Activated naive CD8-positive, alpha-beta T cell treated with anti-CD3 and anti-CD28 coated beads for 36 hours (primary cell): ENCODE measurements at places on chromosomes 6 and 20.

- DNase-seq: no peak
Observed at GRCh38 chr20:17874271-17875105, 94.1 kb downstream of the SNX5 start.

GRCh38 chr20:23162887-23163286 is 76.8 kb upstream of the CD93 start:
- no peak for DNase-seq

DNA sequence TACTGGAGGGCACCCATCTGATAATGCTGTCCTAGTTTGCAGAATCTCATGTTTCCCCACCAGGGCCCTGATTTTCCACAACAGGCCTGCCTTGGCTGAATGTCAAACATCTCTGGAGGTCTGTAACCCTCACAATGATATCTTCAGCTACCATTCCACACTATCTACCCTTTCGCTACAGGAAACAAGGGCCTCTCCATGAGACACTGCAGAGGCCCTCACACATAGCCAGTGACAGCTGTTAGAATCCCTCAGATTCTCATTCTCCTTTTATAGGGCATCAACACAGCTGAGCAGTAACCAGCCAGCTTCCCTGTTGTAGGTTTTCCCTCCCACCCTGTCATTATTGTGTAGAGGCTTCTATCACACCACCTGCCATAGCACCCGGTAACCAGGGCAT is 29.6 kb upstream of the MICB start:
- no peak for DNase-seq

DNA sequence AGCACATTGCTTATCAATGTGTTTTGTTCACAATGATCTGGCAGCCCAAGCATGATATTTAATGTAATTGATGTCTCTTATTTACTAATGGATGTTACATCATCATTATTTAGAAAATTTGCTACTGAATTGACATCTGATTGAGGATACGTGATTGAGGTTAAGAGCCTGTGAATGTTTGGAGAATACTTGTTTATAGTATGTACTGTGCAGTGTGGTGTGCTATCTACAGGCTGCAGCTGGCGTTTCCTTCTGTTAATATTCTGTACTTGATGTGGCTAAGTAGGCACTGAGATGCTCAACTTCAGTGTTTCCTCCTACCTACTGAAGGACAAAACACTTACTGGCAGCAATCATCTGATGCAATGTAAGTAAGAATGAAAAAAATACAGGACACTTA is 709.6 kb upstream of the FLRT3 start:
- DNase-seq: no peak

GRCh38 chr20:37538003-37538402 is 10.3 kb upstream of the BLCAP start:
- DNase-seq: no peak

- no peak for DNase-seq
Observed at GRCh38 chr6:4242601-4243000, 107.2 kb upstream of the ECI2 start.
